AG04450 (cell line): ENCODE measurements at places on chromosomes 16 and 17. TPM values are rescaled to one million over a fixed set of nuclear protein-coding genes. Genes with fewer than 3 reads are reported as not detected.

- DNase-seq = no peak
These were observed 129.7 kb downstream of the KCNJ2 start for GRCh38 chr17:70298929-70299531.

GRCh38 chr17:1144162-1144561, 35.6 kb downstream of the ABR start:
- DNase-seq = no peak

GRCh38 chr17:43626023-43626422, 35.7 kb downstream of the MEOX1 start:
- no peak for DNase-seq

DNA sequence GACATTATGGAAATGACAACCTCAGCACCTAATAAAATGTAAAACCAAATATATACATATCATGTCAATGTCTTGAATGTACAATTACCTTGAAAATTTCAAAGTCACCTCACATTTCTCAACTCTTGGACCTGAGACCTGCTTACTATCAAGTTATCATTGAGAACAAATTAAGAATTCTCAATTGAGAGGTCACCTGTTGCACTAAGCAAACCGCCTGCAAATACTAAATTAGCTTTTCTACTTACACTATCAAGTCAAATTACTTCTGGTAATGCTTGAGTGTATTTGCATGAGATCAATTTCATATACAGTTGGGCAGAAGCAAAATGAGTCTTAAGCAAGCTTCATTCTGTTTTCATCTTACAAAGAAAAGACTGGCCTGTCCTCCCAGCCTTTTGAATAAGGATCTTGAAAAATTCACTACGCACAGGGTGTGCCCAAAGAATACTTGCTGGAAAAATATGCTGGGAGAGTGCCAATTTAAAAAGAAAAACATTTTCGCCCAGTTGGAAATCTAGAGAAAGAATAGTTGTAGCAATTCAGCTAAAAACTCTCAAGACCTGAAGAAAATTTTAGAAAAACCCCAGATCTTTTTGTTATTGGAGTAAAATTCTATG, 35.7 kb downstream of the KANSL1 start:
- no peak for DNase-seq

- no peak for DNase-seq
These were observed 243.9 kb downstream of the IRF8 start for GRCh38 chr16:86142801-86143236.

Gene EFCAB13
- 0.84 and 1.6 TPM in 2 replicates for polyA plus RNA-seq

Gene PHF12
- polyA plus RNA-seq = 13.6 and 17.8 TPM in 2 replicates

Gene OR1D5
- not detected in 2 replicates for polyA plus RNA-seq

Gene VPS35
- 52.8 and 73.2 TPM in 2 replicates for polyA plus RNA-seq
